ENCODE measurements at places on chromosomes 7 and 10.

DNA sequence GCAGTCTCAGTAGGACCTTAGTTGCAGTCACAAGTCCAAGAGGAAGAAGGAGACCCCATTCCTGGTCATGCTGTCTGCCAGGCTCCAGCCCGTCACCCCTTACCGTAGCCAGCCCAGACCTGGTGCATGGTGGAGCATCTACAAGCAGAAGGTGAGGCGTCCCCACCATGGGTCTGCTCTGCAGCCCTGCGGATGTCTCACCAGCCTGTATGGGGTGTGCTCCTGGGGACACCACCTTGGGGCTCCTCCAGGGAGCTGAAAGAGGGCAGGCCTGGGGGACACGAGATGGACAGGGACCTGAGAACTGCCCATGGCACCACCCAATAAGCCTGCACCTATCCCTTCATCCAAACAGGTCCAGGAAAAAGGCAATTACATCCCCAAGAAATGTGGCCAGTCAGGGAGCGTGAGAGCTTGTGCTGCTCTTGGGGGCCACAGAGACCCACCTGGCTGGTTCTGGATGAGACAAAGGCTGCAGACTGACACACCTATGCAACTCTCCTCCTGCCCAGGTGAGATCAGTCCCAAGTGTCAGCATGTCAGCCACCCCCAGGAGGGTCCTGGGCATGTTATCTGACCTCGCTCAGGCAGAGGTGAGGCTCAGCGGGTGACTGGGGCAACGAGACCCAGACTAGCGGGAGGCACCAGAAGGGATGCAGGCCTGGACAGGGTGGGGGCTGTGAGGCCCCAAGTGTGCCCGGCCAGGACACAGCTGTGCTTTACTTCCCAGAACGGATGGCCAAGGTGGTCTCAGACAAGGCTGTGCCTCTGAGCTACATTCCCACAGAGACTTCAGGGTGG lies 84.5 kb upstream of the RET start:
- no peak for DNase-seq

GRCh38 chr7:41629711-41630111 lies 73.2 kb downstream of the INHBA start:
- no peak for DNase-seq

DNA sequence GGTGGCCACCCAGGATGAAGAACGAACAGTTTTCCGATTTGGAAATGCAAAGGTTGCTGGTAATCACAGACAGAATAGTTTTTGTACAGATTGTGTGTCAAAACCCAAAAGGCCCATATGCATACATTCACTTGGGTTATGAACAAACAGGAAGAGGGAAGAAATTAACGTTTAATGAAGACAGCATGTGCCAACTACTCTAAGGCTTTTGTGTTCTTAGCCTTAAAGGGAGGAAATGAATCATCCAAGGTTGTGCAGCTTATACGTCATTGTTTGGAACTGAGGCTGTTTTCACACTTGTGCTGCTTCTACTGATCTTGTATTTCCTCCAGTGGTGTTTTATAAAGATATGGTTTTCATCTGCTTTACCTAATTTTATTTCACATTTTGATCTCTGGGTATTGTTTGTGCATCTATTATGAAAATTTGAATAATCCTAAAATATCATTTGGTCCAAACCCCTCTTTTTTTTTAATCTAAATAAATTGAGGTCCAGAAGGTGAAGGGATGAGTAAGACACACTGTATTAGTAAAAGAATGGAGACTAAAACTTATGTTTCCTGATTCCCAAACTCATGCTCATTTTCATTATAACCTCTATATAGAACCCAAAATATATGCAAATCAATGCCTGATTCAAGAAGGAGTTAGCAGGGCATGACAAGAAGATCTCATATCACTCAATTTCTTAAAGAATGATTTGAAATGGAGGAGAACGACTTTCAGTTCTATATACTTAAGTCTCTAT lies 373.1 kb downstream of the THSD7A start:
- DNase-seq = peak; percentile 78

DNA sequence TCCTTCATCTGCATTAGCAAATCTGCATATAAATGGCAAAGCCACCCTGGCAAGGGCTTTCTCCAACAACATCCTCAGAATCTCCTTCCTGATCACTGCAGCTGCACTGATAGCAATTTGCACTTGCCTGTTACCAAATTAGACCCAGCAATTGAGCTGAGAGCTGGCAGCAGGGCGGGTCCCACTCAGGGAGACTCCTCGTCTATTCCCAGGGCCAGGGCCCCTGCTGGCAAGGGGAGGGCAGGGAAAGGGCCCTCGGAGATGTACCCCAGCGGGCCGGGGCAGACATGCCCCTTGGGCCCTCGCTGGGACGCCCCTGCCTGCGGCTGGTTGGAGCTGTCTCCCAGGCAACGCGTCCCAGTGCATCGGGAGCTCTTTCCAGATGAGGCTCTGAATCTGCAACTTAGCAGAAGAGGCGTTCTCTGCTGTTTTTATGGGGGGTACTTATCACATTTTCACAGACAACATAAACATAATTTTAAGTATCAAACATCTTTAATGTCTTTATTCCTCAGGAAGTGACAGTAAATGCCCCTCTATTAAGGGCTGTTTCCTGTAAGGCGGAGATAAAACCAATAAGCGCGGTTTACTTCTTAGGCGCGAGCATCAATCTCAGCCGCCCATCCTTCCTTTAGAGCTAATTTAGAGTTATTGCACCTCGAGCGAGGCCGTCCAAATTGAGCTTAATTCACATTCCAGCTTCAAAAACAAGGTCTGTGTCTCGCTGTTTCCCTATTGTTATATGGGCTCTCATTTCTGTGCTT lies 249.0 kb upstream of the PPP2R2D start:
- DNase-seq = no peak

DNA sequence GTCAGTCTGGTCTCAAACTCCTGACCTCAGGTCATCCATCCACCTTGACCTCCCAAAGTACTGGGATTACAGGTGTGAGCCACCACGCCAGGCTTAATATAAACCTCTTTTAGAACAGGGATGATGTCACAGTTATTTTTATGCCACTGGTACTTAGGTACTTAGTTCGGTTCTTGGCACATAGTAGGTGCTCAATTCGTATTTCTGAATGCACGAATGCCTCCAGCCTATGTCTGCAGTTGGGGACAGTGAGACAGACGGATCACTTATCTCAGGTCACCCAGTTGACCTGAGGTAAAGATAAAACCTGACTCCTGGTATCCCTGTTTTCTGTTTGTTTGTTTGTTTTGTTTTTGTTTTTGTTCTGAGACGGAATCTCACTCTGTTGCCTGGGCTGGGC lies 6.1 kb upstream of the NAT16 start:
- DNase-seq = no peak

- no peak for DNase-seq
Measured at GRCh38 chr10:1932692-1933094, 195.4 kb upstream of the ADARB2 start.

GRCh38 chr10:61779950-61780659 lies 117.4 kb downstream of the CABCOCO1 start:
- DNase-seq = no peak

DNA sequence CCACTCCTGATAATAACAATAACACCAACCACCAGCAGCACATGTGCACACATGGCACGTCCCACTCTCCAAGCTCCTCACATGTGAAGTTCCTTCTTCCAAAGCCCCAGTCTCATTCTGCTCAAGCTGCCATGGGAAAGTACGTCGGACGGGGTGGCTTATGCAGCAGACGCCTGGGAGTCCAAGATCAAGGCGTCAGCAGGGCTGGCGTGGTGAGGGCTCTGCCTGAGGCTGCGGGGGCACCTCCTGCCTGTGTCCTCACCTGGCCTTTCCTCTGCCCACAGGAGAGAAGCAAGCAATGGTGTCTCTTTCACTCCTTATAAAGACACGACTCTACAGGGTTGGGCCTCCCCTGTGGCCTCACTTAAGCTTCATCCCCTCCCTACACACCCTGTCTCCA lies 68.8 kb upstream of the INSIG1 start:
- no peak for DNase-seq

GRCh38 chr7:148572067-148572522 lies 18.5 kb upstream of the C7orf33 start:
- DNase-seq = no peak

DNA sequence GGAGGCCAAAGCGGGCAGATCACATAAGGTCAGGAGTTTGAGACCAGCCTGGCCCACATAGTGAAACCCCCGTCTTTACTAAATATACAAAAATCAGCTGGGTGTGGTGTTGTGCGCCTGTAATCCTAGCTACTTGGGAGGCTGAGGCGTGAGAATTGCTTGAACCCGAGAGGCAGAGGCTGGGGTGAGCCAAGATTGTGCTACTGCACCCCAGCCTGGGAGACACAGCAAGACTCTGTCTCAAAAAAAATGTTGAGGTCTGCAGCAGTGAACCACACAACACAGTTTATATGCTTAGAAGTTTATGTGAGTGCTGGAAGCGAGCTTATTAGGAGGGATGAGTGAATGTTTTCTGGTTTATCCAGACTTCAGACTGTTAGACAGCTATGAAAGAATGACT lies 10.4 kb downstream of the LHPP start:
- no peak for DNase-seq

DNA sequence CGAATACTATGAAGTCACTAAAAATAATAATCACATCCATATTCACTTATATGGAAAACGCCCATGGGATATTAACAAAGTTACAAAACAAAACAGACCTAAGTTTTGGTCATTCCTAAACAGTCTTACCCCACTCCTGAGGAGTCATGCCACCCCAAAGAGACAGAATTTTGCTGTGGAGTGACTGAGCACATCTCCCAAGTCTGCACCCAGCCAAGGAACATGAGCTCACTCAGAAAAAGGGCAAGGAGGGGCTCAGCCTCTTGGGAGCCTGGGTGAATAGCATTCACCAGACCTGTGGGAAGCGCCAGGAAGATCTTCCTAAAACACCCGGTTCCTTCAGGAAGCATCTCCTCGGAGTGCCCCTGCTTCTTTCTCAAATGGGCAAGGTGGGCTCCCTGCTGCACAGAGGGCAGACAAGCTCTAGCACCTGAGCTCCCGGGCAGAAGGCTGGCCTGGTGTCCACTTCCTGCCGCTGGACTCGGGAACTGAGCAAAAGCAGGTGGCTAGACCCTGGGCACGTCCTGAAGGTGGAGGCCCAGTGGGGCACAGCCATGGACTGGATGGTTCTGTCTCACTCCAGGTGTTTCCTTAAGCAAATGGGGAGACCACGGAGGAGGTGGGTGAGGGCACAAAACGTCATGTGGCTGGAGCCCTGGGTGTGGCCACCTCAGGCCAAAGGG lies 31.0 kb downstream of the TNS3 start:
- no peak for DNase-seq

GRCh38 chr10:97889461-97890265 lies 40.0 kb downstream of the GOLGA7B start:
- DNase-seq = peak; percentile 94

- no peak for DNase-seq
Measured at GRCh38 chr10:13978533-13979115, 352.1 kb downstream of the FRMD4A start.

DNA sequence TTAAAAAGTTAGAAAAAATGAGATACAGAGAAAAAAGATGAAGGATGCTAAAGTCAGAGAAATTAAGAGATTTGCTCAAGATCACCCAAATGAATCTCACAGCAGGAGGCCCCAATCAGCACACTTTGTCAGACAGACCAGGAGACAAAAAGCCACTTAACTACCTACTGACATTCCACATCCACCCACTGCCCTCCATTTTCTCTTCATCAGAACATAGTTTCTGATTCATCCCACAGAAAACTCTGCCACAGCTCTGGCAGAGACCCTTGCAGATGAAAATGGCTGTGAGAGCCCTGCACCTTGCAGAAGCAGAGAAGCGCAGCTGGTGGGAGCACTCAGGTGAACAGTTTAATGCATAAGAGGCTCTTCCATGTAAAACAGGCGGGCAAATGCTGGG lies 26.6 kb downstream of the DGKI start:
- DNase-seq = no peak

DNA sequence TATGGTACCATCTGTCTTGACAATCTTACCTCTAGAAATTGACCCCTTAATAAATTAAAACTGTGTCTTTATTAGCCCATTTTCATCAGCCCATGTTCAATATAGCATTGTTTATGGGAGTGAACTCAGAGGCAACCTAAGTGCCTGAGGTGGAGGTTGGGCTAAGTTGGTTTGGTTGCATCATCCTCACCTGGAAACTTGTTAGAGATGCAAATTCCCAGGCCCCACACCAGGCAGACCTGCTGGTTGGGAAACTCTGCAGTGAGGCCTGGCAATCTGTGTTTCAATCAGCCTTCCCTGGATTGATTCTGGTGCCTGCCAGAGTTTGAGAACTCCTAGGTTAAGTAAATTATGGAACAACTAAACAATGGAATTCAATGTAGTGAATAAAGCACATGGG lies 9.4 kb upstream of the FAM170B start:
- no peak for DNase-seq

DNA sequence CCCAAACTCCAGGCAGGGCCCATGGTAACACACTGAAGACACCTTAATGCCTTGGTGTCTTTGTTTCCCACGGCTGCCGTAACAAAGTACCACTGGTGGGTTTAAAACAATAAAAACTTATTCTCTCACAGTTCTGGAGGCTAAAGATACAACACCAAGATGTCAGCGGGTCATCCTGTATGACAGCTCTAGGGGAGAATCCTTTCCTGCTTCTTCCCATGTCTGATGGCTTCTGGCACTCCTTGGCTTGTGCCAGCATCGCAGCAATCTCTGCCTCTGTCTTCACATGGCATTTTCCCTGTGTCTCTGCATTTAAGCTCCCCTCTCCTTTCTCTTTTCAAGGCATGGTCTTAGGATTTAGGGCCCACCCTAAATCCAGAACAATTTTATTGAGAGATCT lies 33.1 kb downstream of the PRSS2 start:
- no peak for DNase-seq

DNA sequence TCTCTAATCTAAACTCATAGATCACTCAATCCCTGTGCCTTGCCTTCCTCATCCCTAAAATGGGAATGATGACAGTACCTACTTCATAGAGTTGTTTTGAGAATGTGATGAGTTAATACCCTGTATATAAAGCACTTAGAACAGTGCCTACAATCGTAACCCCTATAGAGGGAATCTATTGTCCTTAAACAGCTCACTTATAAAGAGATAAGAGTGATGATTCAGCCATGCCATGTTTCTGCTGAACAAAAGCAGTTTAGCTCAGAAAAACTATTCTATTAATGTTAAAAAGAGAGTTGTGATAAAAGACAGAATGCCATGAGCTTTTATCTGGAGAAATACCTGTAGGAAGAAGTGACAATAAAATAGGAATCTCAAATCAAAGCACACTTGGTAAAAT lies 63.6 kb downstream of the CUBN start:
- no peak for DNase-seq

- DNase-seq = no peak
Measured at GRCh38 chr7:4270268-4270667, 411.8 kb upstream of the FOXK1 start.

DNA sequence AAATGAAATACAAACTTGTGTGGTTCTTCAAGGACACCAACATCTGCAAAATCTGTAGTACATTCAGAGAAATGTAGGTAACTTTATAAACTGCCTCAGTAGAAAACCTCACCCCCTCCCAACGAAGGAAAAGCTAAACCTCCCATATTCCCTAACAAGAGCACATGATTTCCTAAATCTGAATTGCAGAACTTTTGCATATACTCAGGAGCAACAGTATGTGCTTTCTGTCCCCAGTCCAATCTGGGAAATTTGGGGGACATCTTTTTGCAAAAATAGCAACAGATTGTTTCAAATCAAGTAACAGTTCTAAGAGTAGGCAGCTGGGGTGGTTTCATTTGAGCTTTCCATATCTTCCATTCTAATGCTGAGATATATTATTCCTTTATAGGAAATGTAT lies 15.8 kb upstream of the MSS51 start:
- no peak for DNase-seq

- no peak for DNase-seq
Measured at GRCh38 chr7:151399906-151400305, 9.9 kb downstream of the WDR86 start.

- DNase-seq = no peak
Measured at GRCh38 chr10:111988646-111989045, 194.9 kb downstream of the GPAM start.

Measured in A549 (cell line).